ENCODE measurements at places on chromosomes 4 and X. TPM values are rescaled to one million over a fixed set of nuclear protein-coding genes. Genes with fewer than 3 reads are reported as not detected.

- DNase-seq = no peak
Observed at GRCh38 chrX:68953331-68953730, 124.5 kb downstream of the EFNB1 start.

DNA sequence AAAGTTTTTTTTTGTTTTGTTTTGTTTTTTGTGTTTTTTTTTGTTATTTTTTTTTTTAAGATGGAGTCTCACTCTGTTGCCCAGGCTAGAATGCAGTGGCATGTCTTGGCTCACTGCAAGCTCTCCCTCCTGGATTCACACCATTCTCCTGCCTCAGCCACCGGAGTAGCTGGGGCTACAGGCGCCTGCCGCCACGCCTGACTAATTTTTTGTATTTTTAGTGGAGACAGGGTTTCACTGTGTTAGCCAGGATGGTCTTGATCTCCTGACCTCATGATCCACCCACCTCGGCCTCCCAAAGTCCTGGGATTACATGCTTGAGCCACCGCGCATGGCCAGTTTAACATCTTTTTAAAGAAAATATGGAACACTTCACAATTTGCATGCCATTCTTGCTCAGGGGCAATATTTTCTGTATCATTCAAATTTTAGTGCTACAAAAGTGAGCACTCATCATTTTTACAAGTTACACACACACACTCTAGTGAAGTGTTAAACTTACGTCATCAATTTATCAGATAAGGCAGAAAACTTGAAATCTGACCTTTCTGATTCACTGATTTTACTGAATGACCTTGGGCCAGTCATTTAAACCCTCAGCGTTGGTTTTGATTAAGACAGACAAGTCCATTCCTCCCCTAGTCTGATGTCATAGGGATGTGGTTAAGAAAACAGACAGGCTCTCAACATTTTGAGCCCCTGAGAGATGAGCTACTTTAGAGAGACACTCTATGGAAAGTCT, 61.2 kb downstream of the TRIM2 start:
- DNase-seq = no peak

GRCh38 chr4:78370631-78371372, 180.8 kb upstream of the ANXA3 start:
- DNase-seq = no peak

- DNase-seq = no peak
Observed at GRCh38 chrX:34341814-34342213, 209.7 kb upstream of the FAM47A start.

GRCh38 chrX:10015723-10016518, 48.8 kb downstream of the CLDN34 start:
- DNase-seq = peak; percentile 28

GRCh38 chr4:113636438-113636818, 125.1 kb downstream of the CAMK2D start:
- DNase-seq = no peak

- DNase-seq = no peak
Observed at GRCh38 chr4:76238236-76238635, 13.3 kb upstream of the FAM47E start.

GRCh38 chr4:171308661-171309060, 504.5 kb upstream of the GALNTL6 start:
- no peak for DNase-seq

DNA sequence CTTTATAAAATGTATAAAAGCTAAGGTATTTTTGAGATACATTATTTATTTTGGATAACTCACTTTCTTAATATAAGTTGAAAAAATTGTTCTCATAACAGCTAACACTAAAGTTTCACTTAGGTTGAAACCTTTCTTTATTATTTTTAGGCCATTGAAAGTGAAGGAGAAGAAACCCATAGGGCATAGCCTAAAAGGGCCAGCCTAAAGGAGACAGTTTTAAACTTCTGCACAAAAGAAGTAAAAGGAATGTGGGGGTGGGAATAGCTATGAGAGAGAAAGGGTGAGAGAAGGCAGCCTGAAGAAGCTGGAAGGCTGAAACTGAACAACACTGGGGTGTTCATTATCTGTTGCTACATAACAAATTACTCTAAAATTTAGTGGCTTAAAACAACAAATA, 57.6 kb upstream of the RAPGEF2 start:
- DNase-seq = no peak

DNA sequence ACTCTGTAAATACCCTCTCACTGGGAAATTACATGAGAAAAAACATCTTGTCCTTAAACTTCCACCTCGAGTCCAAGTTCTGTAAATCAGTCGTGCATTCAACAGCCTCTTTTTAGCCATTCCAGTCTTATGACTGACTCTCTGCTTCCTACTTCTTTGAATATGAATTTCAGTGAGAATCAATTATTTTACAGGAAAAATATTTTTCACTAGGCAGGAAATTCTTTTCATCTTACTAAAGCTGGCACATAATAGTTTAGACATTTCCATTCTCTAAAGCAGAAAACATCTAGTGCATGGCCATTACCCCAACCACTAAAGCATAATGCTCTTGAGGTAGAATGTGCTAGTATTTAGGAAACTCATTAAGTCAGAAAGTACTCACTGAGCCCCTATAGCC, 565.7 kb upstream of the FAT1 start:
- no peak for DNase-seq

DNA sequence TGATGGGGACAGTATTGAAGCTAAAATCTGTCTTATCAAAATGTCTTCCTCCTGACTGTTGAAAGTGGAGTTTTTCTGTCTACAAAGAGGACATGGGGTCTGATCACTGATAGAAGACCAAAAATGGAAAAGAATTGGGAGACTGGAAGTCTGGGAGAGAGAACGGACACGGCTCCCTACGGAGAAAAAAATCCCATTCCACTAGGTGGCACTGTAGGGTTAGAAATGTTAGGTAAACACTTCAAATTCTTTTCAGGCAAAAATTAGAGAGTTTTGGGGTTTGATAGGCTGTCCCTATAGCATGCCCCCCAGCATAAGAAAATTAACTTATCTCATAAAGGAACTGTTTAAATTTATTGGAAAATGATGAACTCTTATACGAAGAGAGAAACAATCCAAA, 200.5 kb downstream of the FAM133A start:
- DNase-seq = no peak

- DNase-seq = no peak
Observed at GRCh38 chrX:34426334-34426733, 230.8 kb downstream of the TMEM47 start.

DNA sequence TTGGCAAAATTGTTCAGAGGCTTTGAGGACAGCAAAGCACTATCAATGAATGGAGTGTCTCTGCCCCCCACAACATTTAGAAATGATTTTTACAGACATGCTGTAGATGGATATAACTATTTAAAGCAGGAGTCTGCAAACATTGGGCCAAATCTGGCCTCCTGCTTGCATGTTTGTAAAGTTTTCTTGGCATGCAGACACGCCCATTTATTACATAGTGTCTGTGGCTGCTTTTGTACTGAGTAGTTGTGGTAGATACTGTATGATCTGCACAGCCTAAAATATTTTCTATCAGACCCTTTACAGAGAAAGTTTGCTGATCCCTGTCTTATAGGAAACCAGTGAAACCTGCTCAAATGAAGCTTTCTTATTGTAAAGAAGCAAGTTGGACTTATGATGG, 45.5 kb upstream of the PHEX start:
- no peak for DNase-seq

The UCHL1 gene
- total RNA-seq = 1,154 TPM

The C4orf50 gene
- 12.2 TPM for total RNA-seq

The HTRA3 gene
- 0.82 TPM for total RNA-seq

The UBE2A gene
- 22.4 TPM for total RNA-seq

The H2AZ1 gene
- total RNA-seq = 119 TPM

The TEX13D gene
- total RNA-seq = not detected

The TMEM144 gene
- 2.4 TPM for total RNA-seq

The DCHS2 gene
- total RNA-seq = 11.0 TPM

The ZMAT1 gene
- 6.5 TPM for total RNA-seq

The MAGEA4 gene
- not detected for total RNA-seq

The DOK7 gene
- total RNA-seq = under 0.01 TPM

All from frontal cortex (tissue), 4 donors.